ENCODE measurements at places on chromosomes 4 and X. TPM values are rescaled to one million over a fixed set of nuclear protein-coding genes. Genes with fewer than 3 reads are reported as not detected.

- DNase-seq, result no peak
- H3K27me3 ChIP-seq, result peaks cover 12% of the 10 kb centered on the region
- H3K4me3 ChIP-seq, result no peak overlapping the region
- no peaks in the 10 kb centered on the region for H3K36me3 ChIP-seq
Measured at GRCh38 chr4:8152865-8153257, 5.8 kb downstream of the ABLIM2 start.

- H3K27ac ChIP-seq, result no peak overlapping the region
- H3K36me3 ChIP-seq, result no peaks in the 10 kb centered on the region
- DNase-seq, result no peak
- no peak overlapping the region for H3K4me3 ChIP-seq
- no peaks in the 10 kb centered on the region for H3K27me3 ChIP-seq
Measured at GRCh38 chrX:82218361-82218760, 1016.5 kb downstream of the SH3BGRL start.

DNA sequence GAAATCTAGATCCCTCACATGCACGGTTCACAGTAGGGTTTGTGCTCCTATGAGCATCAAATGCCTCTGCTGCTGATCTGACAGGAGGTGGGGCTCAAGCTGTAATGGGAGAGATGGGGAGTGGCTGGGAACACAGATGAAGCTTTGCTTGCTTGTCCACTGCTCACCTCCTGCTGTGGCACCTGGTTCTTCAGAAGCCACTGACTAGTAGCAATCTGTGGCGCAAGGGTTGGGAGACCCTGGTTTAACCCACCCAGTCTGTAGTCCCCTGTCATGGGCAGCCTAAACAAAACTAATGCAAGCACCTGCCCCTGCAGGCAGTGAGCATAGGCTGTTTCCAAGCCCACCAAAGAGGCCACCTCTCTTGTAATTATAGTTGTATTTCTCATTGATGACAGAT is 116.6 kb downstream of the SHOX start:
- H3K27ac ChIP-seq, result no peak overlapping the region
- no peaks in the 10 kb centered on the region for H3K27me3 ChIP-seq
- no peak for DNase-seq
- H3K36me3 ChIP-seq, result peaks cover 2% of the 10 kb centered on the region
- H3K4me3 ChIP-seq, result no peak overlapping the region

DNA sequence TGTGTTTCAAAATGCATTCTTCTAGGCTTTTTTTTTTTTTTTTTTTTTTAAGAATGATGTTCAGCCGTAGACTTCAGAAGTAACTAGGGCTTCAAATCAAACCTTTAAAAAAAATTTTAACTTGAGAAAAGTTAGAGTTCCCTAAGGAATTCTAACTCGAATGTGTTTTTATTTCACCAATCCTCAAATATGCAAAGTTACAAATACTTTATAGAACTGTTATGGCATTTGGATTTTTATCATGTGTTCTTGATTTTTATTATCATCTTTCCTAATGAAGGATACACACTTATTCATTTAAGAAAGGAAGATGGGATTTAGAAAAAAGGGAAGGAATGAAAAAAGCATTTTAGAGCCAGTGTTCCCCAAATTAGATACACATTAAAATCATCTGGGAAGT is 200.6 kb upstream of the LDB2 start:
- H3K4me3 ChIP-seq, result no peak overlapping the region
- no peaks in the 10 kb centered on the region for H3K4me1 ChIP-seq

DNA sequence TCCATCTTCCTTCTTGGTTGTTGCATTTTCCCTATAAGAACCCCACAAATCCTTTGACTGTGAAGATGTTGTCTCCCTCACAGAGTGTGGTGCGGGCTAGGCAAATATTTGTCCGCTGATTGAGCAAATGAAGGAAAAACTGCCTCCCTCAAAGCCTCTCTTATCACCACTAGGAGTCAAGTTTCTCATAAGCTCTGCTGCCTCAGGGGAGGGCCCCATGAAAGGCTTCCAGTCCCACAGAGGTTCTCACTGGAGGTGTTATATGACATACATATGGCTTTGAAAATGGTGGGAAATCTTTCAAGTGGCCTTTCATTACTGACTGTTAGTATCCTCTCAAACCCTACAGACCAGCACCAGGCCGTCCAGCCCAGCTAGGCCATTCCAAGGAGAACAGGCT is 9.3 kb downstream of the VGLL1 start:
- no peak overlapping the region for H3K4me3 ChIP-seq
- H3K4me1 ChIP-seq, result peaks cover 18% of the 10 kb centered on the region
- H3K27me3 ChIP-seq, result peaks cover 4% of the 10 kb centered on the region
- no peaks in the 10 kb centered on the region for H3K36me3 ChIP-seq

DNA sequence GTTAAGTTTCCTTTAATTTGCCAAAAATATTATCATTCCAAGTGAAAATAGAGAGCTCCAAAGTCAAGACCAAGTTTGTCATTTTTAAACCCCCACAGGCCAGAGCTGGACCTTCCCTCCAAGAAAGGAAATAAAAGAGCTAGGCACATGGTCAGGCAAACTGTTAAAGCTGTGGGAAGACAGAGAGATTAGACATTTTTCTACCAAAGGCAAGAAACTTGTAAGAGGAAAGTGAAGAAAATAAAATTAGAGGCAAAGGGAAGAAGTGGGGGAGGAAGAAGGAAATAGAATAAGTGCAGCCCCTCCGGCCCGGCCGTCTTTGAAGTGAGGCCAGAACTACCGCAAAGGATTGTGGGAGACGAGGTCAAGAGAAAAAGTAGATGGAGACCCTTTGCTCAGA is 47.9 kb upstream of the HAND2 start:
- H3K36me3 ChIP-seq, result no peaks in the 10 kb centered on the region
- no peaks in the 10 kb centered on the region for H3K4me1 ChIP-seq
- H3K27me3 ChIP-seq, result peaks cover 11% of the 10 kb centered on the region
- no peak overlapping the region for H3K4me3 ChIP-seq

DNA sequence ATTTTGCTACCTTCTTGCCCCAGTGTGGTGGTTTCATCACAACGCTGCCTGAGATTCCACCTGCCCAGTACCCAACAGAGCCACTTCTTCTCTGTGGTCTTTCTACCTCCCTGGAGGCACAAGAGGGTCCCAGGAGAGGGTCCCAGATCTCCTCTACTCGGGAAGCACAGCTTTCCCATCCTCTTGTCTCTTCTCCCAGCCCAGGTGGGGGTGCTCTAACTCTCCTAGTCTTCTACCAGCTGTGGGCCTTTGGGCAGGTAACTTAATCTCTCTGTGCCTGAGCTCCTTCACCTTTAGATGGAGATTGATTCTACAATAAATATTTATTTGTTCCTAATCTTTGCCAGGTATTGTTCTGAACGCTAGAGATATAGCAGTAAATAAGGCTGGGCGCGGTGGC is 1.8 kb upstream of the HPGDS start:
- H3K27ac ChIP-seq, result no peak overlapping the region
- DNase-seq, result no peak
- no peaks in the 10 kb centered on the region for H3K27me3 ChIP-seq
- peaks cover 41% of the 10 kb centered on the region for H3K4me1 ChIP-seq

Gene TBC1D8B
- 0.26 TPM for total RNA-seq

Gene NKX6-1
- total RNA-seq, result not detected

Gene ZNF280C
- total RNA-seq, result 7.4 TPM

Gene CLDN2
- not detected for total RNA-seq

Gene PGAM4
- total RNA-seq, result 0.47 TPM
